SJCRH30 (cell line): ENCODE measurements at places on chromosomes 12 and 14.

- no peak for DNase-seq
Measured at GRCh38 chr14:48614003-48614402, 938.6 kb upstream of the MDGA2 start.

DNA sequence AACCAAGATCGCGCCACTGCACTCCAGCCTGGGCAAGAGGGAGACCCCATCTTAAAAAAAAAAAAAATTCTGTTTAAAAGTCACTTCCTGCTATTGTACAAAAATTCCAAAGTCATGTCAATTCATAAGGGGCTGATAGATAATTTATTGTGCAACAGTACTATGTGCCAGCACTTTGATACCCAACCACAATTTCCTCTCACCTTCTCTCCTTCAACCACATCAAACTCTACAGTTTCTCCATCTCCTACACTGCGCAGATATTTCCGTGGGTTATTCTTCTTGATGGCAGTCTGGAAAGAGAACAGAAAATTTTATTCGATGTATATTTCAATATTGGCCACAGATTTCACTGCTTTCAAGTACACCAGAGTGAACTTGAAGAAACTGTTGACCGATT lies 7.6 kb downstream of the YBX3 start:
- no peak for DNase-seq

- DNase-seq: peak; percentile 66
Measured at GRCh38 chr12:49331380-49332222, 5.4 kb downstream of the C1QL4 start.

- no peak for DNase-seq
Measured at GRCh38 chr12:111454716-111455447, 49.2 kb downstream of the SH2B3 start.

- DNase-seq: no peak
Measured at GRCh38 chr12:18130851-18131250, 40.9 kb upstream of the RERGL start.

DNA sequence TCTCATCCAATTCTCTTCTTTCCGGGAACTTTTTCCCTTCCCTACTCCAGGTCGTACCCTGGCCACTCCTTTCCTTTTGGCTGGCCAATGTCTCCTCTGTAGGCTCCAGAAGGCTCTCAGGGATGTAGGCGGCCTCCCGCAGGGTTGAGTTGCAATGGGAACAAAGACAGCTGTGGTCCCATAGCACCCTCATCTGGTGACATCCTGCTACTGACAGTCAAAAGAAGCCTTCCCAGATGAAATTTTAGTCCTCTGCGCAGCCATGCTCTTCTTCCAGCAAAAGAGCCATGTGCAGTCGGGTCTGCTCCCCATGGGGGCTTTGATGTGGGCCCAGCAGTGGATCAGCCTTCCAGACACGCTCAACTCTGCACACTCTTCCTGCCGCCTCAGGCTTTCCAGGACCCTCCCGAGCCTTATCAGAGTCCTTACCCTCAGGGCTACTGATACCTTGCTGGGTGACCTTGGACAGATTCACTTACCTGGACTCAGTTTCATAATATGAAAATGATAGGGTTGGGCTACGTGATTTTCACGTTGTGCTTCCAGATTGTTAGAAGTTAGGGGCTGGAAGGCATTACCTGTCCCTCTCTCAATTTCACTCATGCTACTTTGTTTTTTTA lies 5.5 kb upstream of the CELA1 start:
- peak; percentile 90 for DNase-seq

DNA sequence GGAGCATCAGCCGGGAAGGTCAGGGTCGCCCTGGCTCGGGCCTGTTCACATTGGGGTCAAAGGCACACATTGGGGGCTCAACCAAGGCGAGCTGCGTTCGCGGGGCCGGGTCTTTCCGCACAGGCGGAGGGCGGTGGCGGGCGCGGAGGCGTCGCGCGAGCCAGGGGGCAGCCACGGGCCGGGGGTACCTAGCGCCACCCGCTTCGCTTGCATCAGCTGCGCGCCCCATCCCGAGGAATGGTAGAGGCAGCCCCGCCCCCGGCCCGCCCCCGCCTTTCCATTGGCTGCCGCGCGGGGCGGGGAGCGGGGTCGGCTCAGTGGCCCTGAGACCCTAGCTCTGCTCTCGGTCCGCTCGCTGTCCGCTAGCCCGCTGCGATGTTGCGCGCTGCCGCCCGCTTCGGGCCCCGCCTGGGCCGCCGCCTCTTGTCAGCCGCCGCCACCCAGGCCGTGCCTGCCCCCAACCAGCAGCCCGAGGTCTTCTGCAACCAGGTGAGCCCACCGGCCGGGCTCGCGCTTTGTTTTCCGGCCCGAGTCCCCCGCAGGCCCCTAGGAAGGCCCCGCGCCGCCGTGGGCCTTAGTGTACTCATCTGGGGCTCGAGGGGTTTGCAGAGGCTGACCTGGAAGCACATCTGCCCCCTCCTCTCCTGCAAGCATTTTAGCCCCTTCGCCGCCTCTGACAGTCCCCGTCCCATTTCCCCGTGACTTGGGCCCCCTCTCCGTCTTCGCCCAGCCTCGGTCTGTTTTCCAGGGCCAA lies at the start of gene ALDH2:
Gene ALDH2, plus strand, starts transcription at position 326 of the 754 bp plus-strand sequence. Its CDS starts 50 bp downstream, at position 376.
- peak; percentile 34 for DNase-seq

- no peak for DNase-seq
Measured at GRCh38 chr12:88035907-88036289, 6.7 kb upstream of the C12orf50 start.

GRCh38 chr14:105211086-105211757 lies 30.1 kb upstream of the NUDT14 start:
- DNase-seq: no peak

GRCh38 chr12:25585021-25585523 lies 32.0 kb upstream of the LMNTD1 start:
- DNase-seq: peak; percentile 35

DNA sequence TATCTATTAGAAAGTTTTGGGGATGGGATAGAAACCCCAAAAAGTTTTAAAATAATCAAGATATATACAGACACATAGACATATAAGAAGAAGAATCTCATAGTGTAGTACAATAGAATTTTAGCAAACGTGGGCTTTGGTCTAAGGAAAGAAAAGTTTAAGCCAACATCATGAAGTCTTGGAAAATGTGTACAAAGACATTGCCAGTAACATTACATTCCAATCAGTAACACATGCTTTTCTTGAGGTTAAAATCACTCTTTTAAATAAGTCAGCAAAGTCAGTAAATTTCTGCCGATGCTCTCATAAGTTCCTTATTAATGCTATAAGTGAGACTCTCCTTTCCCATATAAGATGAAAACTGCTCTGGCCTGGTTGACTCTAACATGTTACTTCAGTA lies 201.1 kb upstream of the LRIG3 start:
- no peak for DNase-seq

- DNase-seq: peak; percentile 67
Measured at GRCh38 chr12:7832059-7832696, 40.5 kb downstream of the SLC2A14 start.

- DNase-seq: no peak
Measured at GRCh38 chr14:72141084-72141483, 208.9 kb downstream of the RGS6 start.

DNA sequence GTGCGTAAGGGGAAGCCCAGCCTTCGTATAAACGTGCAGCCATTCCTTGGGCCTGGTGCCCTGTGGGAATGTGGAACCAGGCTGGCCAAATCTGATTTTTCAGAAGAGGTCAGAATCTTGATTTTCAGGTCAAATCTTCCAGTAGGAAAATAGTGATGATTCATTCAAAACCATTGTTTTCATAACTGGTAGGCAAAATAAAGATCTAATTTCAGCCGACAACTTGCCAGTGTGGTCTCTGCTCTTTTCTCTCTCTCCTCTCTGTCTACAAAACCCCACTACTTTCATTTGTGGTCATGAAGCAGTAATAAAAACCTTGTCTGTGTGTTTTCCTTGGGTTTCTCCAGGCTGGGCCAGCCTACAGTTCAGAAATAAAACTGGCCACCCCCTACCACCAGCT lies 135.1 kb downstream of the RBM19 start:
- DNase-seq: no peak

DNA sequence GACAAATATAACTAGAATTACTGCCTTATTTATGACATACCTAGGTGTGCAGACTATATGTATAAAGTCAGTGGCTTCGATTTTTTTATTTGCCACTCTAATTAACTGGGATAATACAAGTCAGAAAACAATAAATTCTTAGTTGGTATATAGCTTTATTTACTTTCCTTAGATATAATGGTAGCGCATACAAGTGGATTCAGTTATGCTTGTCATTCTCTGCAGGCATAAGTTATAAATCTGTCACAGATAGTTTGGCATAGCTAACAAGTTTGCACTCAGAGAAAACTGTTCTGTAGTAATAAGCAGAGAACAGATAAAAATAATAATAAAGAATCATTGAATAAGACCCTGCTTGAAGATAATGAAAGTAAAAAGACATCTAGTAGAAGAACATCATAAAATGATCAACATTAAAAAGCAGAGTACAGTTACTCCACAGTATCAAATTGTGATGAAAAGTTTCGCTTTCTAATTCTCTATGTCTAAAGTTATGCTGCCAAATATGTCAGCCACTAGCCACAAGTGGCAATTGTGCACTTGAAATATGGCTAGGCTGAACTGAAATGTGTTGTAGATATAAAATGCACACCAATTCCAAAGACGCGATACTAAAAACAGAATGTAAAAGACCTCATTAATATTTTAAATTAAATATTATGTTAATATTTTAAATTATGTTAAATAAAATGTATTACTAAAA lies 224.1 kb downstream of the SLC25A21 start:
- no peak for DNase-seq

- DNase-seq: no peak
Measured at GRCh38 chr12:11904124-11904523, 166.6 kb upstream of the BCL2L14 start.

DNA sequence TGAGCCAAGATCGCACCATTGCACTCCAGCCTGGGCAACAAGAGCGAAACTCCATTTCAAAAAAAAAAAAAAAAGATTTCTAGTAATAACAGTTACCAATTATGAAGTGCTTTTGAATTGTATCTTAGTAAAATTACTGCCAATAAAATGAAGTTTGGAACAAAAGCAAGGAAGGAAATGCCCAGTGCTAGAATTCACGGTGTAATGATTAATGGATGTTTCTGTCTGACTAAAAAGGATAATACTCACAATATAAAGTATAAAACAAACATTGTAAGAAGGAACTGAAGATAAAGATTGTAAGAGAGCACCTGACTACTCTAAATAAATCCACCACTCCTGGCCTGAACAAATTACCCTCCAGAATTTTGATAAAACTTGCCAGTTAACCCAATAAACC lies 4.0 kb downstream of the TMEM116 start:
- no peak for DNase-seq

- DNase-seq: no peak
Measured at GRCh38 chr12:100329800-100330199, 27.1 kb upstream of the SLC17A8 start.

DNA sequence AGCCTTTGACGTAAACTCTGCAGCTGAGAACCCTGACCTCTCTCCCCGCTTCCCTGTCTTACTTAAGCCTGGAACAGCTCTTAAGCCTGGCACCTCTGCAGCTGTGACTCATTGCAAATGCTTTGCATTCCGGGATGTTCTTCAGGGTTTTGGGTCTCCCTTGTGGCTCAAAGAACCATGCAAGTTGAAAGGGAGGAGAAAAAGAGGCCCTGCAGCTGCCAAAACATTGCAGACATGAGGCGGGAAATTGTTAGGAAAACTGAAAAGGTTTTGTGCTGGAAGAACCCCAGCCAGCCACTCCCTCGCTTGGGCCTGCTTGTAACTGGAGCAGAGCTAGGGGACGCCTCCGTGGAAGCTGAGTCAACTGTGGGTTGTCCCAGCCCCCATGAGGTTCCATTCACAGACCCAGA lies 60.2 kb upstream of the FERMT2 start:
- peak; percentile 96 for DNase-seq
